ENCODE measurements at places on chromosomes 6 and 20.

DNA sequence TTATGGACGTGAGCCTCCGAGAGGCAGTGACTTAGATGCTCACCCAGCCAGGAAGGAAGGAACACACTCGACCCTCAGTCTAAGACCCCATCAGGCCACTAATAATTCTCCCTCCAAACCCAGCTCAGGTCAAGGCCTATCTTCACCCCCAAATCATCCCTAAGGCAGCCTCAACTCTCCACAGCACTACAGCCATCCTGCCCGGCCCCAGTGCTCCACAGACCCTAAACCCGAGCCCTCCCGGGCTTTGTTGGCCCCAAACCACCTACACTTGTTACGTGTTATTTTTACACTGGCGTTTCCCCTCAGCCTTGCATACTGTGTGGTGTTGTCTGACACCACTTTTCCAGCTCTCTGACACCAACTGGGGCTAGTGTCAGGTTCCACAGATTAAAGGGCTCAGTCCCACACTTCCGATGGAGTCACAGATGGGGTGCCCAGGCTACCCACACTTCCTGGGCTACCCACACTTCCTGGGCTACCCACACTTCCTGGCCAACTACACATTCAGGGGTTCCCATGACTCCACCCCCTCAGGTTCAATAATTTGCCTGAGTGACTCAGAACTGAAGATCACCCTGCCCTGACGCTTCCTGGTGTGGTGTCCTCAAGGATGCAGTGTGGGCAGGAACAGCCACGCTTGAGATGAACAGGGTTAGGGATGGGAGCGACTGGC is 25.3 kb downstream of the RBCK1 start:
- no peak for DNase-seq

GRCh38 chr20:23163562-23163961 is 77.4 kb upstream of the CD93 start:
- no peak for DNase-seq

GRCh38 chr6:101393251-101393828 is at the start of gene GRIK2:
GRIK2 (plus strand) TSS chr6:101393708.
- peak; percentile 34 for DNase-seq

DNA sequence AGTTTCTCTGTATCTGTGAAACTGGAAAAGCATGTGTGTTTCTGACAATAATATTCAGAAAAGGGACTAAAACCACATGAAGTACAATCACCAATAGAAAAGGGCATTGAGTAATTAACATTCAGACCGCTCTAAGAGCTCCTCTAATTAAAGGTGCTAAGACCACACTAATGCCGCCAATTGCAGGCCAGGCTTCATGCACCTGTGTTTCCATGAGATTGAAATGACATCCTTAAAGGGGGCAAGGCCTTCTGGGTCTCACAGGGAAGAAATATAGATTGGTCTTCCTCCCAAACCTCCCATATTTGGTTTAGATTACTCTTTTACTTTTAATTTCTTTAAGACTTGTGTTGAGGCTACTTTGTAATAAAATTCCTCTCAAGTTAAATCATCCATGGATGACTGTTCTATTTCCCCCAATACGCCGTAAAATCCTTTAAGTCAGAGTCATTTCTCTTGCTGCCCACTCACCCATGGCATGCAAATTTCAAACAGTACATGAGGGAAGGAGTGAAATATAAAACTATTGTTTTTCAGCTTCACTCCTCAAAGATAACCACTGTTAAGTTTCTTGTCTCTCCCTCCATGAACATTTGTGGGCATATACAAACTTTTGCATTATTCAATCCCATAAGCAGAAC is 110.6 kb downstream of the UBE3D start:
- DNase-seq, result no peak

- DNase-seq, result no peak
These were observed 29.4 kb downstream of the RAET1L start for GRCh38 chr6:149995971-149996370.

GRCh38 chr20:63628246-63628975 is 1.5 kb upstream of the GMEB2 start:
- DNase-seq, result peak; percentile 92

GRCh38 chr6:50591135-50591534 is 122.2 kb upstream of the TFAP2D start:
- no peak for DNase-seq

DNA sequence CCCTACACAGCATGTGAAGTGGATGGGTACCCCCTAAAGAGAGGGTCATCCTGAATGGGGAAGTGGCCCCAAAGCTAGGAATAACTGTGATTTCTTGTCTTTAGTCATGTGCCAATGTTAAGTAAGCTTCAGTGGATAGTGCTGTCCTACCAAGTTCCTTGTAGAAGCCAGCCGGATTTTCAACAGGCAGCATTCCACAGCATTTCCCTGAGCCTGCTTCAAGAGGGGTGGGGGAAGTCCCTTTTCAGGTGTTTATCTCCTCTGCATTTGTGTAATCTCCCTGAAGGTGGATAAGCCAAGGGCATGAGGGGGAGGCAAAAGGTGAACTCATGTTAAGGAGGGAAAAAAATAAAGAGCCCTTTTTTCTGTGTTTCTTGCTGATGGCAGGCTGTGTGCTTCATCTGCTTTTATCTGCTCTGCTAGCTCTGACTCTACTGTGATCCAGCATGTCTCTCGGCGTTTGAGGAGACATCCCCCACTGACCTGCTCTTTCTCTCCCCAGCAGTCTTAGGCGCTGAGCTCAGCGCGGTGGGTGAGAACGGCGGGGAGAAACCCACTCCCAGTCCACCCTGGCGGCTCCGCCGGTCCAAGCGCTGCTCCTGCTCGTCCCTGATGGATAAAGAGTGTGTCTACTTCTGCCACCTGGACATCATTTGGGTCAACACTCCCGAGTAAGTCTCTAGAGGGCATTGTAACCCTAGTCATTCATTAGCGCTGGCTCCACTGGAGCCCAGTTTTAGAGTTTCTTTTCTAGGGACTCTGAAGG is 1.9 kb downstream of the EDN1 start:
- no peak for DNase-seq

DNA sequence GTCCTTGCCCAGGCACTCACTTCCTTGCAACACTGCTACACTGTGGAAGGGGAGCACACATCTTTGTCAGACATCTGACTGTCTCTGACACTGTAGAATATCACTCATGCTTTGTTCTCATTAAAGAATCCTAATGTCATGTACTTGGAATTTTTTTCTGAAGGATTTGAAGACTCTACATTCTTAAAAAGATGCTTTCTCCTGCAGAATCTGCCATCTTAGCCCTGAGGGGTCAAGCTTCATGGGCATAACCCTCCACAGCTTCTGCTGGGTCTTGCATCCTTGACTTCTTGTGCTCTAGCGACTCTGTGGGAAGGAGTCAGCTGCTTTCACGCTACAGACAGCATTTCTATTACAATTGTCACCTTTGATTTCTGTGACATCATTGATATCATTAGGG is 417.2 kb downstream of the QKI start:
- DNase-seq, result no peak

DNA sequence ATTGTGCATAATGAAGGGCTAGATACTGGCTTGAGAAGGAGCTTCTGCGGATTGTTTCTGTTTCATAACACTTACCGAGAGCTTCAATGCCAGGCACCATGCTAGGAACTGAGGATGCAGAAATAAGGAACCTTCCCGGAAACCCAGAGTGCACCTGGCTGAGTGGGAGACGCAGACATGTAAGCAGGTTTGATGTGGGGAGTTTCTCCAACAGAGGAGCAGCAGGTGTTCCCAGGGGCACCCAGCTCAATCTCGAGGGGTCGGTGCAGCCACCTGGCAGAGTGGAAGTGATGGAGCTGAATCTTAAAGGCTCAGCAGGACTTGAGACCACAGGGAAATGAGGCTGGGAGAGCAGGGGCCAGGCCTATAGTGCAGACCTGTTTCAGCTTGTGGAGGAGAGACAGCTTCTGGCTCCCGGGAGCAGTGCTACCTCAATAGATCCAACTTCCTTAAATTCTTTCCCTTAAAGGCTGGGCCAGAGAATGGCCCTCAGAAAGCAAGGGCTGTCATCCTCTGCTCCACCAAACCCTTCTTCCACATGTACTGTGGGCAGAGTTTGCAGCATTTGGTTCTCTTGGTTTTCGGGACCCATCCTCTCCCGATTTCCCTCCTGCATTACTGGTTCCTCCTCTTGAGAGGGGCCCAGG is 27.8 kb upstream of the SRC start:
- no peak for DNase-seq

GRCh38 chr20:1426231-1426849 is 33.5 kb upstream of the FKBP1A start:
- no peak for DNase-seq

- no peak for DNase-seq
These were observed 51.3 kb downstream of the PSMG4 start for GRCh38 chr6:3310051-3310448.

DNA sequence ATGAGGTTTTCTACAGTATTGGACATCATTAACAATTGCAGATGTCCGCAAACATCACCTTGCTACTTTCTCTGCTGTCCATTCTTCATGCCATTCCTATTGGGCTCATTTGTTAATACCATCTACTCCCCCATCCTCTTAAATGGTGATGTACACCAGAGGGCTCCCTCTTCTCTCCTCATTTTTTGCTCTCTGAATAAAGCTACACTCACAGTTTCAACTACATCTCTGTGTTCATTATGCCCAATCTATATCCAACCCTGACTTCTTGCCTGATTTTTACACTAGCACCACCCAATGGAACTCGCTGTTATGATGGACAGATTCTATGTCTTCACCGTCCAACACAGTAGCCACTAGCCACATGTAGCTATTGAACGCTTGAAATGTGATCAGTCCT is 288.1 kb upstream of the ID4 start:
- DNase-seq, result no peak

GRCh38 chr20:16007164-16007563 is 566.1 kb downstream of the KIF16B start:
- no peak for DNase-seq

GRCh38 chr6:120875900-120876299 is 458.4 kb downstream of the TBC1D32 start:
- DNase-seq, result no peak
